ENCODE measurements at places on chromosomes 1 and 21. TPM values are rescaled to one million over a fixed set of nuclear protein-coding genes. Genes with fewer than 3 reads are reported as not detected.

GRCh38 chr1:159960721-159961381 is 6.8 kb upstream of the SLAMF9 start:
- H3K4me1 ChIP-seq: peaks cover 12% of the 10 kb centered on the region
- H3K4me3 ChIP-seq: no peak overlapping the region
- H3K27me3 ChIP-seq: no peaks in the 10 kb centered on the region
- no peak for DNase-seq

DNA sequence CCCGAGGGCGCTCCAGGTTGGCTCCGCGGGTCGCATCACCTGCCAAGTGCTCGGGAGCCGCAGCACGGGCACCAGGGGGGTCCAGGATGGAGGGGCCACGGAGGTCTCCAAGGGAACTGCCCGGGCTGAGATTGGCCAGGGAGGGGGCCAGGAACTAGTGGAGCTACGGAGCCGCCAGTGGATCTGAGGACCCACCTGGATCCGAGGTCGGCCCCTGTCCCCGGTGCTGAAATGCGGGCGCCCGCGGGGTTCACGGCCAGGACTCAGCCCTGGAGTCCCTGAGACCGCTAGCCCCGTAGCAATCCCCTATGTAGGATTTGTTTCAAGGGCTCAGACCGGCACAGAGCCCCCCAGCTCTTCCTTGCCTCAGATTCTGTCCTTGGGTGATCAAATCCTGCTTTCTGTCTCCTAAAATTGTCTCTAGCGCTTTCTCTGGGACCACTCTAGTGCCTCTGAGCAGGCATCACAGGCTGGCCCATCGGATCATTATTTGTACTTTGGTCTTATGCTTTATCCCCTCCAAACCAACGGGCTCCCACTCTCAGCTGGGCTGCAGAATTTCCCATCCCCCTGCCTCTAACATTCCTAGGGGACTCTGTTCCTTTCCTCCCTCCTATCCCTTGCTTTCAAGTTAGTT is 27.3 kb downstream of the KIAA2013 start:
- no peaks in the 10 kb centered on the region for H3K4me1 ChIP-seq
- H3K27me3 ChIP-seq: peaks cover 13% of the 10 kb centered on the region
- DNase-seq: peak; percentile 93
- no peaks in the 10 kb centered on the region for H3K36me3 ChIP-seq
- H3K27ac ChIP-seq: no peak overlapping the region

DNA sequence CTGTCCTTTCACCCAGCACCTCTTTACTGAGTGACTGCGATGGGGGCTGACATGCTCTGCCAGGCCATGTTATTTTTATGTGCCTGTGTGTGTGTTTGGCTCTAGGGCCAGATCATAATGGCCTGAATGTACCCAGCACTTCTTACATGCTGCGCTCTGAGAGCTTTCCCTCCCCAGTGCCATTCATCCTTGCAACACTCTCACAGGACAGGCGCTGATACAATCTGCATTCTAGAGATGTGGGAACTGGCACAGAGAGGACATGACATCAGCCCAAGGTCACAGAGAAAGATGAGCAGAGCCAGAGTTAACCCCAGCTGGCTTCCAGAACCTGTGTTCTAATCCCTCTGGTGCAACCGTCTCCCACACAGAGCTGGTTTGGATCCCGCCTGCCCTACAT is 54.5 kb downstream of the ARHGEF10L start:
- H3K27me3 ChIP-seq: no peaks in the 10 kb centered on the region
- H3K27ac ChIP-seq: no peak overlapping the region
- DNase-seq: no peak
- H3K4me1 ChIP-seq: peaks cover 5% of the 10 kb centered on the region
- no peaks in the 10 kb centered on the region for H3K36me3 ChIP-seq
- H3K4me3 ChIP-seq: no peak overlapping the region

GRCh38 chr1:70812442-70813109 is 235.0 kb downstream of the PTGER3 start:
- H3K27me3 ChIP-seq: no peaks in the 10 kb centered on the region
- DNase-seq: no peak
- no peaks in the 10 kb centered on the region for H3K4me1 ChIP-seq

DNA sequence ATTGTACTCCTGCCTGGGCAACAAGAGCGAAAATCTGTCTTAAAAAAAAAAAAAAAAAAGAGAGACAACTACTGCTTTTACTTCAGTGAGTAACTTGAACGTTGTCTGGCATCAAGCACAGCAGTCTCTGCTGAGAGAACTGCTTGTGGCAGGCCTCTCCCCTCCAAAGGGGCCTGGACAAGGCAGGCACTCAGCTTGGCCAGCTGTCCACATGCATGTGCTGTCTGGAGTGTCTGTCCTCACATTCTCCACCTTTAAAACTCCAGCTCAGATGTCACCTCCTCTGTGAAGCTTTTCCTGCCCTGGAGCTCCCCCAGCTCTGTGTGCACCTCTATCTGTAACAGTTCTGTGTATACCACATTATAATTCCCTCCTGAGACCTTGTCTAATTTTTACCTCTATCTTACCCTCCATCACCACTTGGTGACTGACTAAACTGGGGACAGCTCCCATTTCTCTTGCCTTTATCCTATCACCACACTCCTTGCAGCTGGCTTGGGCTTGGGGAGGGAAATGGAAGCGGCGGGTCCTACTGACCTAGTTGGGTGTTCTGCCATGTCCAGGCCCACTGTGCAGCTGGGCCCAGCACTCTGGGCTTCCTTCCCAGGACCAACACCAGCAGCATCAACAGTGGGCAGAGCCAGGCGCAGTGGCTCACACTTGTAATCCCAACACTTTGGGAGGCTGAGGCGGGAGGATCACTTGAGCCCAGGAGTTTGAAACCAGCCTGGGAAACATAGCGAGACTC is 71.4 kb upstream of the ARTN start:
- DNase-seq: peak; percentile 20
- H3K27me3 ChIP-seq: no peaks in the 10 kb centered on the region
- H3K27ac ChIP-seq: no peak overlapping the region
- H3K36me3 ChIP-seq: no peaks in the 10 kb centered on the region
- H3K4me3 ChIP-seq: no peak overlapping the region

- no peaks in the 10 kb centered on the region for H3K27me3 ChIP-seq
- DNase-seq: no peak
- H3K4me3 ChIP-seq: no peak overlapping the region
Measured at GRCh38 chr1:174221681-174222080, 62.4 kb downstream of the RABGAP1L start.

DNA sequence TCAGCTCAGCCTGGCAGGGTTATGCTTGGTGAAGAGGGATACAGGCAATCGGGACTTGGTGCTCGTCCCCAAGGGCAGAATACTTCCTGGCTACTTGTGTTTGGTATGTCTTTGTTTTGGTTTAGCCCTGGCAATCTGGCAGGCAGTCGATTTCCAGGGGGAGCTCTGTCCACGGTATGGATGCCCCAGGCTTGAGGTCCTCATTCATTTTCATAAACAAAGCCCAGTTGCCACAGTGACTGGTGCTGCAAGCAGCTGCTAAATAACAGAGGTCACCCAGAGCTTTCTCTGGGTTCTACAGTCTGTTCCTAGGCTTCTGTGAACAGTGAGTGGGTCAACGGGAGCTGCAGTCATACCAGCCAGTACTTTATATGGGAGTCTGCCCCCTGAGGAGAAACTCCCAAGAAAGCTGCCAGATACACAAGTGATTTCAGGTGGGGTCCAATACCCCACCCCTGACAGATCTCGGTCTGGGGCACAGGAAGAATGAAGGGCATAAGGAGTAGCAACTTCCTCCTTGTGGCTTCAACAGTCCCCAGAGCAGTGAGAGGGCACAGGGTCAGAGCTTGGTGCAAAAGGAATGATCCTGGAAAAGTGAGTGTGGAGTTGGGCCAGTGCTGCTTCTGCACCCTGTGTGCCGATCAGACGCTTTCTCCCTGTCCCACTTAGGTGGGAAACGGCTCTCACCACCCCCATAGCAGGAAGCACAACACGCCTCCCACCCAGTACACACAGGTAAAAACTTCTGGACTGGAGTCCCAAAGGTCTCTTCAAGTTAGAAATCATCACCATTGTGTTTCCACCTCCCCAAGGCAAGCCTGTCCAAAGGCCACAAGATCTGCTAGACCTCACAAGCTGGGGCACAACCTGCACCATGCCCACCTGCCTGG is 55.5 kb downstream of the TGFBR3 start:
- H3K4me1 ChIP-seq: no peaks in the 10 kb centered on the region
- H3K4me3 ChIP-seq: no peak overlapping the region
- peak overlapping the region; percentile 66 for H3K27ac ChIP-seq
- no peaks in the 10 kb centered on the region for H3K36me3 ChIP-seq
- DNase-seq: no peak

DNA sequence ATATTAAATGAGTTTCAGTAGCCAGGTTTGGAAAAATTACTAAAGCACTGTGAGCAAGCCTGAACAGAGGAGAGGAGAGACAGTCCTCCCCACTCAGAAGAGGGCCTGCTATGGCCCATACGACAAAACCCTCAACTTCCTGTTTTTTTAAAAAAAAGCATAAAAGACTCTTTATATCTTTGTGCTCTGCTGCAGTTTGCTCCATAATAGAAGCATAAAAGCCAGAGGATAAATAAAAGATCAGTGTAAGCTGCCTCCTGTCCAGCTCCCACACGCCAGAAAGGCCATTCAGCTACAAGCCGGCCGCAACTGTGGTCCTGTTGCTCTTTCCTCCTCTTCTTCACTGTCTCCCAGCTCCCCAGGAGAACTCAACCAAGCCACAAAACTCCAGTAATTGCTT is 37.8 kb downstream of the NID1 start:
- no peak overlapping the region for H3K4me3 ChIP-seq
- H3K27me3 ChIP-seq: no peaks in the 10 kb centered on the region
- no peak overlapping the region for H3K27ac ChIP-seq
- no peaks in the 10 kb centered on the region for H3K4me1 ChIP-seq
- no peaks in the 10 kb centered on the region for H3K36me3 ChIP-seq

DNA sequence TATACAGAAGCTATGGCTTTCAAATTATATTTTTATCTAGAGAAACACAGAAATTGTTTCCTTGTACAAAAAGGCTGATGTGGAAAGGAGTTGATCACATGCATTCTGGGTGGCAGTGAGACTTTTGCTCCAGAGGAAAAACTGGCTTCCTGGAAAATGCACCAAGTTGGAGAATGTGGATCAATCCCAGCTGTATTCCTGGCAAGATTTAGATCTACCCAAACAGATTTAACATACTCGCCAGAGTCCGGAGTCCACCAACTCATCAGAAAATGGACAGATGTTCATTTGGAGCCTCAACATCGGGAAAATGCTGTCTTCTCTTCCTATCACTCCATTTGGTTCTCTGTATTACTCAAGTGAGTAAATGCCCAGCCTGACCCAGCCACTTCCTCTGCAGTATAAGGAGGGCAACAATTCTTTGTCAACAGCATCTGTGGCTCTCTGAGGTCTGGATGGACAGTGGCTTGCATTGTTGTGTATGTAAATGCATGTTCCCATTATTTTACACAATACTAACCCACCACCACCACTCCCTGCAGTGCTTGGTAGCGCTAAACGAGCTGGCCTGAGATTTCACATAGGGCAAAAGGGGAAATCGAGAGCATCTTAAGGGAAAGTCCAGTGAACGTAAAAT is 226.2 kb upstream of the IRF2BP2 start:
- H3K4me1 ChIP-seq: no peaks in the 10 kb centered on the region
- no peak overlapping the region for H3K4me3 ChIP-seq
- H3K36me3 ChIP-seq: no peaks in the 10 kb centered on the region
- no peaks in the 10 kb centered on the region for H3K27me3 ChIP-seq
- no peak for DNase-seq

DNA sequence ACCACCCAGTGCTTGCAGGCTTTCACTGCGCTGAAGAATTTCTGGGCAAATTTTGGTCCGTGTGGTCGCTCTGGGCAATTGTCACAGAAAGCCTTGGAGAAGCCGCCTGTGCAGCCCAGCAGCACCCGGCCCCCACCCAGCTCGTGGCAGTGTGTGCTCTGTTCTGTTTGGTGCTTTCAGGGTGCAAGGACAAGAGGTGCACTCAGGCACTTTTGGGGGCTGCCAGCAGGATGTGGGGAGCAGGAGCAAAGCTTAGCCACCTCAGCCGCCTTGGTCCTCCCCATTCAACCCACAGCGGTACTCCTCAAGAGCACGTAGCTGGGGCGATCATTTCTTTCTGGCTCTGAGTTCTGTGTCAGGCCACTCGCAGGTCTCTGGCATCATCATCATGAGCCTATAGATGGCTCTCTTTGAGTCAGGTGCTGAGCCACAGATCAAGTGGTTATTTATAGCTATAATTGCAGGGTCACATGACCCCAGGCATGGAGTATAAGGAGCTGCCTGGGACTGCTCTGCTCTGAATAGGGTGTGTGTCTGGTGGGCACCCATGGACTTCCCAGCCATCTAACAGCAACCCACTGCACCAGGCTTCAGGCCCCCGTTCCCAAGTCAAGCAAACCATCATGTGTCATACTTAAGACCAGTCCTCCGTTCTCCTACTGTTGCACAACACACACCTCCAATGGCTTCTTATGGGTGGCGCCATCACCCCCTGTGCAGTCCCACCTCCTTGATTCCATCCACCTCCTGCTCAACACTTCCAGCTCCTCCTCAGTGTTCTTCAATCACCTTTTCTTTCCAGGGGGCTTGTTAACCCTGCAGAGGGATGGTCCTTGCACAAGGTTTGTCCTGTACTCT is 18.1 kb upstream of the TENT5C start:
- no peaks in the 10 kb centered on the region for H3K36me3 ChIP-seq
- H3K4me3 ChIP-seq: no peak overlapping the region
- no peaks in the 10 kb centered on the region for H3K4me1 ChIP-seq
- no peak for DNase-seq
- no peak overlapping the region for H3K27ac ChIP-seq
- no peaks in the 10 kb centered on the region for H3K27me3 ChIP-seq

DNA sequence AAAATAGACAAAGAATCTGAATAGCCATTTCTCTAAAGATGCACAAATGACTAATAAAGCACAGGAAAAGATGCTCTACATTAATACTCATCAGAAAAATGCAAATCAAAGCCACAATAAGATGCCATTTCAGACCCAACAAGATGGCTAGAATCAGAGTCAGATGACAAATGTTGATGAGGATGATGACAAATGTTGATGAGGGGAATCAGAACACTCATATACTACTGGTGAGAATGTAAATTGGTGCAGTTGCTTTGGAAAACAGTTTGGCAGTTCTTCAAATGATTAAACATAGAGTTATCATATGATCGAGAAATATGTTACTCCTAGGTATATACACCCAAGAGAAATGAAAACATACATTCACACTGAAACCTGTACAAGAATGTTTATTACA is 33.9 kb downstream of the LRRC40 start:
- no peak overlapping the region for H3K4me3 ChIP-seq
- no peaks in the 10 kb centered on the region for H3K27me3 ChIP-seq
- H3K27ac ChIP-seq: no peak overlapping the region
- H3K4me1 ChIP-seq: peaks cover 8% of the 10 kb centered on the region

DNA sequence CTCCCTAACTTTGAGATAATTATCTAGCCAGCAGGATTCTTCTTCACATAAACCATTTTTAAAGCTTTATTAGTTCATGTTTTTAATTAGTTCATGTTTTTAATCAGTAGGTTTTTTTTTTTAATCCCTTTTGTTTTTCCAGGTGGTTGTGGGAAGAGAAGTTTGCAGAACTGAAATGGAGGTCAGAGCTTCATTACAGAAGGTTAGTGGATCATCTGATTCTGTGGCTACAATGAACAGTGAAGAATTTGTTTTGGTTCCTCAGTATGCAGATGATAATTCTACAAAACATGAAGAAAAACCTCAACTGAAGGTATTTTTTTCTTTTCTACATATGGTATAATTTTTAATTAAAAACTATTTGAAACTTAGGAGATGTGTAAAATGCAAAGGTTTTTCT is 59.7 kb downstream of the RABGAP1L start:
- H3K4me1 ChIP-seq: no peaks in the 10 kb centered on the region
- H3K27me3 ChIP-seq: no peaks in the 10 kb centered on the region
- H3K27ac ChIP-seq: no peak overlapping the region
- no peak for DNase-seq
- peaks cover 7% of the 10 kb centered on the region for H3K36me3 ChIP-seq
- no peak overlapping the region for H3K4me3 ChIP-seq

LRRC38 gene
- total RNA-seq: 0.43 TPM

TMEM52 gene
- total RNA-seq: 9.5 TPM

MORN1 gene
- total RNA-seq: 24.9 TPM

SPRR2B gene
- not detected for total RNA-seq
